ENCODE measurements at places on chromosomes 2 and 18.

GRCh38 chr2:232533944-232534710 lies 5.4 kb upstream of the CHRNG start:
- DNase-seq: no peak

DNA sequence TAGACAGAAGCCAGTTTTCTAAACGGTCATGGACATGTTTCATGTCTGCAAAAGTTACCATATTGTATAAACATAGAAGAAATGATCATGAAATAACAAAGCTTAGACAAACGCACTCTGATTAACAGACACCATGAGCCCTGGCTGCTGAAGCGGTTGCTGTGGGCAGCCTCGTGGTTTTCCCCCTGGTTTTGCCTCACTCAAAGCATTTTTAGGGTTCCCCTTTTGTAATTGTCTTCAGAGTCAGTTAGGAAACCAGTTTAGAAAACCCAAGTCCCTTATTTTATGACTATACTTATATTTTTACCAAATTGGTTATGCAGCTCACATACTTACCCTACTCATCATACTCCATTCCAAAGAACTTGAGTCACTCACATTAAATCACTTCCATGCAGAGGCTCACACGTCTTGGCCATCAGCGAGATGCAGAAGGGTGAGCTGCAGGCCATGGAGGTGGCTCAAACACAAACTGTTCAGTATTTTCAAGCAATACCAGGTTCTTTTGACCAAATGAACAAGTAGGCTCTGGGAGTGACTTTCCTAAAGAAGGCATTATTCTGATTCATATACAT lies 105.6 kb upstream of the SALL3 start:
- no peak for DNase-seq

DNA sequence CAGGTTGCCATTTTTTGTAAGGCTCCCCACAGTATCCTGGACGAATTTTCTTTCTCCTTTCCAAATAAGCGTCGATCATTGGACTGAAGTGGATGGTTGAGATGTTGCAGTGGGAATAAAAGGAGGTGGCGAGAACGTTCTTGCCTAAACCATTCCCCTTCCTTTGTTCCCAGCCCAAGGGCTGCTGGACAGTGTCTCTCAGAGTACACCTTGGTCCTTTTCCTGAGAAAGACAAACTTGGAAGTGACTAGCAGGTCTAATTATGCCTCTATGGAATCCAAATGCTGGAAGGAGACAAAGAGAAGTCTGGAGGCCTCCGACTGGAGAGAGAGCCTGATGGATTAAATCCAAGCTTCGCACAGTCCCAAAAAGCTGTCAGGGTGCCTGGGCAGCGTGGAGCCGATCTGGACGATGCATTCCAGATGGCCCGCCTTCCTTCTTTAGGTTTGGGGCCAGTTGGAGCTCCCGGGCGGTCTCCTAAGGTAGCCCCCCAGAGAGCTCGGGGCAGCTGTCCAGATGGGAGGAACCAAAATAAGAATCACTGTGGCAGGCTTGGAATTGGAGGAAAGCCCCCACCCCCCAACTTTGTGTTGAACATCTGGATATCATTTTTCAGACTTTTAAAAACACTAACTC lies 186.8 kb downstream of the TMEM247 start:
- peak; percentile 49 for DNase-seq

GRCh38 chr2:100178085-100178788 lies 35.8 kb upstream of the AFF3 start:
- peak; percentile 64 for DNase-seq

GRCh38 chr2:104825124-104825865 lies 28.6 kb upstream of the POU3F3 start:
- no peak for DNase-seq

GRCh38 chr2:219281588-219281987 lies 2.4 kb downstream of the DNAJB2 start:
- DNase-seq: no peak

GRCh38 chr2:144374163-144374661 lies 145.7 kb downstream of the ZEB2 start:
- DNase-seq: no peak

GRCh38 chr2:38933653-38934052 lies 44.0 kb downstream of the ARHGEF33 start:
- DNase-seq: no peak

DNA sequence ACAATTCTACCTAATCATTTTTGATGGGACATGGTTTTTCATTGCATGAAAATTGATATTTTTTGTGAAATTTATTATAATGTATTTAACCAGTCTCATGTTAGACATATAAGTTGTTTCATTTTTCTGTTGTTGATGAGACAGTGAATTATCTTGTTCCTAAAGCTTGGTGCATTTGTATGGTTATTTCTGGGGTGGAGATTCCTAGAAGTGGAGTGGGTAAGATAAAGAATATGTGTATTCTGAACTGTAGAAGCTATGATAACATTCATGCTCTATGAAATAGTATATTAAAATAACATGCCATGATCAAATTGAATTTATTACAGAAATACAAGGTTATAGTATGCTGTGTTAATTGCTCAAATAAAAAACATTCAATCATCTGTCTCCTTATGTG lies 69.2 kb downstream of the BOLA3 start:
- no peak for DNase-seq

GRCh38 chr2:126542247-126542646 lies 113.7 kb upstream of the GYPC start:
- no peak for DNase-seq

GRCh38 chr2:203741566-203741965 lies 35.1 kb downstream of the CD28 start:
- DNase-seq: no peak

- DNase-seq: peak; percentile 26
Measured at GRCh38 chr2:18788592-18788991, 199.2 kb upstream of the NT5C1B start.

- no peak for DNase-seq
Measured at GRCh38 chr2:112001136-112001715, 53.8 kb upstream of the TMEM87B start.

GRCh38 chr2:176118601-176119339 lies 2.2 kb downstream of the HOXD10 start:
- DNase-seq: no peak

GRCh38 chr2:11385216-11385615 lies 40.8 kb upstream of the ROCK2 start:
- DNase-seq: peak; percentile 62

DNA sequence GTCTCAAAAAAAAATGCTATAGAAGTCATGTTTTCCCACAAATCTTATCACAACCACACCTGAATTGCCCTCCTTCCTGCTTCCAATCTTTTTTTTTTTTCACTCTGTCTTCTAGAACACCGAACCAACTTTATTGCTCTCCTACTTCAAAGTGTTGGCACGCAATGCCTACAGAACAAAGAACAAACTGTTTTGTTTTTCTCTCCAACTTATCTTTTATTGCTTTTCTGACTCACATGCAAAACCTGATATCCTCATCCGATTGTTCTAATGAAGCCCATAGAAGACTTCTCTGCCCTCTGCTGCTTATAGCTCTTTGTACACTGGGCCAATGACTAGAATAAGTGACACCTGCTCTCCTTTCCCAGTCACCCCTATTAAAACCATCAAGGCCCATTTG lies 602.8 kb downstream of the EPHA4 start:
- DNase-seq: no peak

- no peak for DNase-seq
Measured at GRCh38 chr2:40016151-40016885, 237.3 kb upstream of the THUMPD2 start.

GRCh38 chr2:165645930-165646831 lies 147.9 kb downstream of the GALNT3 start:
- peak; percentile 48 for DNase-seq

GRCh38 chr18:25133879-25134278 lies 218.1 kb downstream of the ZNF521 start:
- no peak for DNase-seq
